ENCODE measurements at places on chromosomes 11 and 22.

- no peak for DNase-seq
Measured at GRCh38 chr22:17429516-17429915, 60.3 kb downstream of the CECR2 start.

DNA sequence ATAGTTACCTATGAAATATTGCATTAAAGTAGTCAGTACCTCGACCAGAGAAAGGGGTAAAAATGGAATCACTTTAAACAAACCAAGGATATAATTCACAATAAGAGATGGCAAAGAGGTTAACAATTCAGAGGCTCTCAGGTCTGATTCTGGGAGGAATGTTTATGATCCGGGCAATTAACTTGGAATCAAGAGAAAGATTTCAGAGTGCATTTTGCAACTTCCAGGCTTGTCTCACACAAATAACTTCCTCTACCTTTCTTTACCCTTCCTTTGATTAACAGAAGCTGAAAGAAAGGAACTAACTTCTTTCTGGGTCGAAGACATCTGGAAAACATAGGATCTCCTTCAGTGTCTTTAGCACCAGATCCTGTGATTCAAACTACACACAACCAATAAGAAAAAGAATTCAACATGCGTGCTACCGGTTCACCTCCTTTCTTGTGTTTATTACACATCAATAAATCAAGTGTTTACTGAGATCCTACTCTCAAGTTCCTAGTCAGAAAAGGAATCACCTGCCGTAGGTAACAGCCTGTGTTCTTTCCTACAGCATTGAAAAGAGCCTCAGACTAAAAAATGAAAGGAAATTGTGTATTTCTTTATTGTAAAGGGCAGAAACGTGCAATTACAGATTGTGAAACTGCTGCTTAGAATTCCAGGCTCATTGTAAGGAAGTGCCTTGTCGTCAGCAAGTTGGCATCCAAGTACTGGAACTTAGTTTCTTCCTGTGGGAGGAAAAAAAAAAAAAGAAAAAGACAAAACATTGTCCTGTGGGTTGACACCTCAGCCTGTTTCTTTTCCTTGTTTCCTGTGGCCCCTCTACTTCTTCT, 29.5 kb downstream of the CARD18 start:
- no peak for DNase-seq

DNA sequence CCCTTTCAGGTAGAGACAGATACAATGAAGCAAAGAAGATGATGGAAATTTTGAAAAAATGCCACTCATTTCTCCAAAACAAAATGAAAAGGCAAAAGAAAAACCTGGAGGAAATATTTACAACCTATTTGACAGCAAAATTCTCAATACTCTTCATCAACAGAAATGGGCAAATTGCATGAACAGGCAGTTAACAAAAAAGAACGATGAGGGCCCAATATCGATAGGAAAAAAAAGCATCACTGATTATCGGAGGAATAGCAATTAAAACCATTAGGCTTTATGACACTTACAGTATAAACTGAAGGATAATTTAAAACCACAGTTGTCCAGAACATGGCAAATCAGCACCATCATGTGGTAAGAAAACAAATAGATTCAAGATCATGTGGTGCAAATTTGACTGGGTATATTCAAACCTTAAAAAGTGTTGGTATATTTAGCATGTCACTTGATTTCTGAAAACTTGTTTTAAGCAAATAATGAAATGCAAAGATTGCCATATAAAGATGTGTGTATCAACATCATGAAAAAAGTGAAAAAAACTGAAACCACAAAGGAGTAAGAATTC, 222.9 kb downstream of the BRD1 start:
- no peak for DNase-seq

- DNase-seq, result no peak
Measured at GRCh38 chr22:49289822-49290679, 537.6 kb downstream of the BRD1 start.

DNA sequence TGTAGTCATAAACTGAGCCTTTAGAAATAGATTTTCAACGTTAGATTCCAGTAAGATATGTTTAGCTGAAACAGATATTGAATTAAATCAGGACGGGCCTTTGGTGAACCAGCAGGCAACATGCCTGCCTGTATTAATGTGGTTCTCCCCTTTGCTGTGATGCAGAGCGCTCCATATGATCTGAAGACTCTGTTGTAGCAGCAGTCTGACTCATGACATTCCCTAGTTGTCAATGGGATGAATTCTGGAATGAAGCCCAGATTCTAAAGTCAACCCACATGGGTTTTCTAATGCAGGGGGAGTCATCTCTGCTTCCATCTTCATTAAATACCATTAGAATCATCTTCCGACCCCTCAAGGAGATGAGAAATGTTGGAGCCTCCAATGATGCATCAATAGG, 864.5 kb downstream of the NTM start:
- no peak for DNase-seq

GRCh38 chr11:36890121-36890679, 292.2 kb upstream of the RAG2 start:
- no peak for DNase-seq

GRCh38 chr11:57940044-57940756, 83.5 kb upstream of the OR9Q1 start:
- no peak for DNase-seq

DNA sequence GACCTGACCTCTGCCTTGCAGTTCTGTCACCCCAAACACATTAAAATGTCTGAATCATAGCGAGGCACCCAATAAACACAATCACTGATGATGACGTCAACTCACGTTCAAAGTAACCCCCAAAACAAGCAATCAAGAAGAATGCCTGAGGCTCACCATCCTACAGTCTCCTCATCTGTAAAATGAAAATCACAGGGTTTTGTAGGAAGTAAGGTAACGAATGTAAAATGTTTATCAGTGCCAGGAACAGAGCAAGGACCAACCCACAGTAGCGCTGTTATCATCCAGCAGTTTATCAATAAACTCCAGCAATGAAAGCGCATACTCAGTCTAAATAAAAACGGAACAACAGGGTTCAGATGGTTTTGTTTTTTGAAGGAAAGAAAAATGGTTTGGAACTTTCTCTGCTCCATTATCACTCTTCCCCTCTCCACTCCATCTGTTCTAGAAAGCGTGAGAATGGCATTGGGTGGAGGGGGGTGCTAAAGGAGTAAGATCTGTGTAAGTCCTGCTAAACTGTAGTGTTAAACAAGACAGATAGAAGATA, 110.5 kb downstream of the MICAL3 start:
- no peak for DNase-seq

GRCh38 chr11:123161376-123162030, 33.5 kb downstream of the CLMP start:
- no peak for DNase-seq

- DNase-seq, result no peak
Measured at GRCh38 chr22:30538280-30538679, 8.3 kb downstream of the SEC14L6 start.

DNA sequence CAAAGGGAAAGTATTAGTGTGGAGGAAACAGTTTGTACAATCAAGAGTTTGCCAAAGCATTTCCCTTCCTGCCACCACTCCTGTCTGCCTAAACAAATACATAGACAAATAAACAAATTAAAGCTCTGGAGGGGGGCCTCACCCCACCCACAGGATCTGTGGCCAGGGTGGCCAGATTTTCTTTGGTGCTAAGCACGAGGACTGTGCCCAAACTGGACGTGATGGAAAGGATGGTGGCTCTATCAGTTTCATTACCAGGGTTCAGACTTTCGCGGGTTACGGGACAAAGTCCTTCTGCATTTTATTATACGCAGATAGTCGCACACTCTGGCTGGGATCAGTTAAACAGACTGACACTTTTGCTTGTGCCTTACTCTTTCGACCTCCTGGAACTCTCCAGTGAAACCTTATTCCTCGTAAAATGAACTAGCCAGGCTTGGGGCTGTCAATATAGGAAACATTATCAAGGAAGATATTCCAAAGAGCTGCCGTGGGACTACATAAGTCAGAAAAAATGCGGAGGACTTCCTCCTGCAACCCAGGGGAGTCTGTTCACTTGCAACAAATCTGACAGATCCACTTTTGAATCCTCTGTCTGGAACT, 11.2 kb downstream of the BARX2 start:
- no peak for DNase-seq

GRCh38 chr22:31550871-31551370, 54.6 kb downstream of the SFI1 start:
- no peak for DNase-seq

DNA sequence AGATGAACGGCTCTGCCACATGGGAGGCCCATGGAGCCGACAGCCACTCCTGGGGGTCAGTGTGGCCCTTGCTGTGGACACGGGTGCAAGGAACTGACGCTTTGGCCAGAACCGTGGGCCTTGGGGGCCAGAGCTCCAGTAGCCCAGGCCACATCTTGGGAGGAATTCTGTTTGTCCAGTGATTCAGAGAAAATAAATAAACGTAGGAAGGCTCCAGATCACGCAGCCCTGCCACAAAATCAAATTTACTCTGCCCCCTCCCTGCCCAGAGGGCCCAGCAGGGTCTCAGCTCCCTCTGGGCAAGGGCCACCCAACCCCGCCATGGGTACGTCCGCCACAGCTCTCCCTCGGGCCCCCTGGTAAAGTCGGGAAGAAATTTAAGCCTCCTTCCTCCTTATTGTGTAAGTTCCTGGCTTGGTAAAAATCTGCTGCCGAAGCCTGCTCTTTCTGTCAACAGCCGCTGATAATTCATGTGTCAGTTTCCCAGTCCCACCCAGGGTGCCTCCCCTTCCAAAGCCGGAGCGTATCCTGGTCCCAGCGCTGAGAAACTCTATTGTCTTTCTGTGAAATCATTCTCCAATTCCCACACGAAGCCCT, 6.9 kb upstream of the MUC5AC start:
- no peak for DNase-seq

DNA sequence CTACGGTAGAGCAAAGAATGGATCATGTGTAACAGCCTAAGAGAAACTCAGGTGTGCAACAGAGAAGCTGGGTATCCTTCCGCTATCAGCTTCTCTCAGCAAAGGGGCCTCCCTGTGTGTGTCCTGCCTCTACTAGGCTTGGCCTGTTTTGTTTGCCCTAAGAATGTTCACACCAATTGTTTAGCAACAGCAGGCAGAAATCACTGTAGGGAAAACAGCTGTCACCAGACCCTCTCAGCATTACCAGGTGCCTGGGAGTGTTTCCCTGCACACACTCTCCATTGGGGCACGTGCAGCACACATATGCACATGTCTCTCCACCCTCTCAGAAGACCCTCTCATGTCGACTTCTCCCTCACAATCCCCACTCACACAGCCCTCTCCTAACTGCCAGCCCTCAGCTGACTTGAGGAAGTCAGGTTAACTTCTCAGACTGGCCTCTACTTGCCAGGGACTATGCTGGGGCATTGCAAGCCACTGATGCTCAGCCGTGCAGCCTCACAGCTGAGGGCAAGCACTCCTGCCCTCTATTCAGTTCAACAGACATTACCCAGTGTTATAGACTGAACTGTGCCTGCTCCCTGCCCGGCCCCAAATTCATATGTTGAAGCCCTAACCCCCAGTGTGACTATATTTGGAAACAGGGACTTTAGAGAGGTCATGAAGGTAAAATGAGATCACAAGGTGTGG, 97.6 kb downstream of the TRIM29 start:
- DNase-seq, result no peak

- DNase-seq, result no peak
Measured at GRCh38 chr22:45504373-45505341, 2.0 kb downstream of the FBLN1 start.

DNA sequence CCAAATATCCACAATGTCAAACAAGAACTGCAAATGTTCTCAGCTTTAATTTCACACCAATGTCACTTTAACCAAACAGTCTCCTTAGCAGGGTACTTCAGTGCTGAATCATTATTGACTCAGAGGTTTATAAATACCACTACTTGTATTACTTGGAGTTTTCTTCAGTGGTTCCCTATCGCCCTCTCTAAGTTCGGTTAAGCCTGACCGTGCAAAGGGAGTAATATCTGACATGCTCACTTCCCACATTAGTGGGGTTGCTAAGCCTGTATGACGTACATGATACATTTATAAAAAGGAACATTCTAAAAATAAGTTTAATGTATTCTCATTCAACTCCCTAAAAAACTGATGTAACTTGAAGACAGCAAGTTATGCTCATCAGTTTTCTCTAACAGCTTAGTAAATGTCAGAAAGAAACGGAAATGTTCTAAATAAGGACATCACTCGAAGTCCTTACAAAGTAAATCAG, 93.1 kb upstream of the ZC3H12C start:
- DNase-seq, result no peak

GRCh38 chr11:75292943-75293342, 52.4 kb downstream of the TPBGL start:
- DNase-seq, result no peak

DNA sequence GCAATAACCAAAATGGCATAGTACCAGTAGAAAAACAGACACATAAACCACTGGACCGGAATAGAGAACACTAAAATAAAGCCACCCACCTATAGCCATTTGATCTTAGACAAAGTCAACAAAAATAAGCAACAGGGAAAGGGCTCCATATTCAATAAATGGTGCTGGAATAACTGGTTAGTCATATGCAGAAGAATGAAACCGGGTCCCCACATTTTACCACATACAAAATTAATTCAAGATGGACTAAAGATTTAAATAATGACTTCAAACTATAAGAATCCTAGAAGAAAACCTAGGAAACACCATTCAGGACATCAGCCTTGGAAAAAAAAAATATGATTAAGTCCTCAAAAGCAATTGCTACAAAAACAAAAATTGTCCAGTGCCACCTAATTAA, 30.1 kb upstream of the NOX4 start:
- no peak for DNase-seq

- DNase-seq, result no peak
Measured at GRCh38 chr22:48331691-48332220, 1495.9 kb downstream of the BRD1 start.

- DNase-seq, result no peak
Measured at GRCh38 chr22:31954535-31955523, 10.5 kb downstream of the YWHAH start.

DNA sequence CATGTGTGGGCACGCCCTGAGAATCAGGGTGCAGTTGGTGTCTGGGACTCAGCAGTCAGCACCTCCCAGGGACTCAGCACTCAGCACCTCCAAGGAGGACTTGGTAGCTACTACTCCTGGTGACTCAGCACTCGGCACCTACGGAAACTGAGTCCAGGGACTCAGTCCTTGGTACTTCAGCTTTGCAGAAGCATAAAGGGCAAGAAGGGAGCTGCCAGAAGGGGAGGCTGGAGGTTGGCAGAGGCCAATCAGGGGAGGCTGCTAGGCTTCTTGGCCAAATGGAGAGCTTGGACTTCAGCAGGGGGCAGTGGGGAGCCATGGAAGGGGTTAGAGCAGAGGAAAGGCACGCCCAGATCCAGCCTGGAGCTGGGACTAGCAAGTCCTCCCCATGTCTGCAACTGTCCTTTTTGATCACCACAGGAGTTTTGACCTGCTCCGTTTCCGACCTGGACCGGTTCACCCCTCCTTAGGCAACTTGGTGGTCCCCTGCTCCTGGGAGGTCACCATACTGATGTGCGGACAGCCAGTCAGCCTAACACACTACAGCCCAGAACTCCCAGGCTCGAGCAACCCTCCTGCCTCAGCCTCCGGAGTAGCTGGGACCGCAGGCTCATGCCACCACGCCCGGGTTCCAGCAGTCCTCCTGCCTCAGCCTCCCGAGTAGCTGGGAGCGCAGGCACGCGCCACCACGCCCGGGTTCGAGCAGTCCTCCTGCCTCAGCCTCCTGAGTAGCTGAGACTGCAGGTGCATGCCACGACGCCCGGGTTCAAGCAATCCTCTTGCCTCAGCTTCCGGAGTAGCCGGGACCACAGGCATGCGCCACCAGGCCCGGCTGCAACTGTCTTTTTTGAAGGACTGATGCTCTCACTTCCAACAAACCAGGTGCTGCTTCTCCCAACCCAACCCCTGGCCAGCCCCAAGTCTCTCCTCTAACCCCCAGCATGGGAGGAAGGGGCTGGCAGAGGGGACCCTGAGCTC, 1.5 kb downstream of the ANO9 start:
- no peak for DNase-seq

GRCh38 chr11:19404787-19405186, 164.0 kb upstream of the E2F8 start:
- DNase-seq, result no peak

GRCh38 chr11:2741377-2742131, 41.8 kb upstream of the KCNQ1OT1 start:
- no peak for DNase-seq

Data from LNCaP clone FGC (cell line).